GM12865 (cell line): ENCODE measurements at places on chromosomes 7 and 10.

DNA sequence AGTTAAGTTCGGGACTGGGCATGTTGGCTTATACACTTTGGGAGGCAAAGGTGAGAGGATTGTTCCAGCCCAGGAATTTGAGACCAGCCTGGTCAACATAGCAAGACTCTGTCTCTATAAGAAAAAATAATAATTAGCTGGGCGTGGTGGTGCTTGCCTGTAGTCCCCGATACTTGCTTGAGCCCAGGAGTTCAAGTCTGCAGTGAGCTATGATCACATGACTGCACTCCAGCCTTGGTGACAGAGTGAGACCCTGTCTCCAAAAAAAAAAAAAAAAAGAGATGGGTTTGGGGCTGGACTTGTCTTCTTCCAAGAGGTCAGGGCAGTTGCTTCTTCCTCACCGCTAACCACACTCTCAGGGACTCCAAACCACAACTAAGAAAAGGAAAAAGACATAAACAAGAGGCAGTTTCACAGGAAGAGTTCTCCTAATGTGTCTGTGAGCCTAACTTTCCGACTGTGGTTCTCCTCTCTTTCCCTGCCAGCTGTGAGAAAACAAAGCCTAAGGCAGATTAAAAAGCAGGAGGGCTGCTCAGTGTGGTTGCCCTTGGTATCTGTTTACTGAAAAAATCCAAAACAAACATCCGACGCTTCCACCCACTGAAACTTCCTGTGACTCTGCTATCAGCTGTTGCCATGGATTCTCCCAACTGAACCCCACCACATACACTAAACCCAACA lies 2.4 kb upstream of the SERPINE1 start:
- no peak for DNase-seq

- no peak for DNase-seq
These were observed 5.9 kb downstream of the AGR3 start for GRCh38 chr7:16875861-16876260.

DNA sequence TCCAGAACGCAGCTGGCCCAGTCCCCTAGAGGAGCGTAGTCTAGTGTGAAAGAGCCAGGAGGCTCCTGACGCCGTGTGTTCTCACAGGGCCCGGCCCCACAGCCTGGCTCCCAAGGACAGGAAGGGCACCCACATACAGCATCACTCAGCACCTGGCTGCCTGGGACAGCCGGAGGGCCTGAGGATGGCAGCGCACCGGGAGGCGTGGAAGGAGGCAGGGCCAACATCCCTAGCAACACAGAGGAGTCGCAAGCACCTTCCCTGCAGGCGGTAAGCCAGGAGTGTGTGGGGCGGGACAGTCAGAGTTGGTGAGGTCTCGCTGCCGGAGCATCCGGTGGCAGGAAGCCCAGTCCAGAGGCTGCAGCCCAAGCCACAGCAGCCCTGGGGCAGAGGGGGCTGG lies 125.8 kb downstream of the MAD1L1 start:
- no peak for DNase-seq

DNA sequence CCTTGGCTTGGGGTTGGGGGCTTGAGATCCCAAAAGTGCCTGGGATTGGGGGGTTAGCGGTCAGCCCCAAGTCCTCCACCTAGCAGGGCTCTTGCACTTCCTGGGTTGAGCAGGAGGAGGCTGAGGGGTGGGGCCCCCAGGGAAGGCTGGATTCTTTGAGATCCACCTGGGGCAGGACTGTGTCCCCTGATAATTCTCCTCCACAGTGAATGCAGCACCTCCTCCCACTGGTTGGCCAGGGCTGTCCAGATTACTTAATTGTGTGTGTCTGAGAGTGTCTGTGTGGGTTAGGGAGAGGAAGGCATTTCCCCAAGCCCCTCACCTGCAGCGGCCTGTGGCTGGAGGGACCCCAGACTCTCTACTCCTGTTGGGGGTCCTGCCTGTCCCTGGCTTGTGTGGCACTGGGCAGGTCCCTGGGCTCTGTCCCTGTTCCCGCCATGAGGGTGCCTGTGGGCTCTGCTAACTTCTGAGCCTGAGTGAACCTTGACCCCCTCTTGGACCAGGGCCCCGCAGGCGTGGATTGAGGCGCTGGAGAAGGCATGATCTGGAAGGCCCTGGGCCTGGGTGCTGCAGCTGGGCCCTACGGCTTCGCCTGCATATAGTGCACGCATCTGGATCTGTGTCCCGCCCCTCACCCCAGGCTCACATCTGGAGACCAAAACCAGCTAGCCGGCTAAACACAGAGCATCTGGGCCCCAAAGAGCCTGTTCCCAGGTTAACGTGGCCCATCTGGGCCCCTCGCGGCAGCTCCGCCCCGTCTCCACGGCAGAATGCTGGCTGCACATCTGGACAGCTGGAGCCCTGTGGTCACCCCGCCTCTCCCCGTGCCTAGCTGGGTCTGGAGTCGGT lies 10.4 kb downstream of the TMEM270 start:
- no peak for DNase-seq
